ENCODE measurements at places on chromosomes 2 and 18. TPM values are rescaled to one million over a fixed set of nuclear protein-coding genes. Genes with fewer than 3 reads are reported as not detected.

DNA sequence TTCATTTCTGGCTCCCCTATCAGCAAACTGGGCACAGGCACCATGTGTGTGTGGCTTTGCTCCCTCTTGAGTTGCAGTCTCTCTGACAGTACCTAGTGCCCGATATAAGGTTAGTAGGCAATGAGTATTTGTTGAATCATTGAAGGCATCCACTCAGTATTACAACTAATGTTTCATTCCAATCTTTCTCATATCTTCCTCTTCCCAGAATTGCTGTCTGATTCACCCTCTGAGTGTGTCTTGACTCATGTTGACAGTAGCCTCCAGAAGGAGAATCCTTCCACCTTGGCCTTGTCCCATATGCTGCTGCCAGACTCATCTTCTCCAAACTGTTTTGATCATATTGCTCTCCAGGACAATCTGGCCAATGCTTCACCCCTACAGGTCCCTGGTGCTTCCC is 202.5 kb downstream of the LRRTM1 start:
- H3K36me3 ChIP-seq = no peaks in the 10 kb centered on the region
- H3K27ac ChIP-seq = no peak overlapping the region
- DNase-seq = no peak
- no peak overlapping the region for H3K4me3 ChIP-seq
- no peaks in the 10 kb centered on the region for H3K4me1 ChIP-seq
- H3K27me3 ChIP-seq = no peaks in the 10 kb centered on the region

- no peaks in the 10 kb centered on the region for H3K36me3 ChIP-seq
- no peak overlapping the region for H3K4me3 ChIP-seq
- H3K27me3 ChIP-seq = no peaks in the 10 kb centered on the region
- peaks cover 16% of the 10 kb centered on the region for H3K4me1 ChIP-seq
- DNase-seq = no peak
These were observed 40.9 kb upstream of the ASPRV1 start for GRCh38 chr2:70002241-70002899.

- H3K4me1 ChIP-seq = peaks cover 53% of the 10 kb centered on the region
- no peak overlapping the region for H3K4me3 ChIP-seq
- H3K27ac ChIP-seq = no peak overlapping the region
- peak; percentile 87 for DNase-seq
- no peaks in the 10 kb centered on the region for H3K27me3 ChIP-seq
- H3K36me3 ChIP-seq = peaks cover 74% of the 10 kb centered on the region
These were observed 32.3 kb downstream of the DNMT3A start for GRCh38 chr2:25309402-25309801.

GRCh38 chr2:175282300-175282699 is 100.8 kb upstream of the ATP5MC3 start:
- peaks cover 31% of the 10 kb centered on the region for H3K27me3 ChIP-seq
- peaks cover 2% of the 10 kb centered on the region for H3K4me1 ChIP-seq
- no peaks in the 10 kb centered on the region for H3K36me3 ChIP-seq
- DNase-seq = no peak

GRCh38 chr18:44679056-44679913 is 1.4 kb upstream of the SETBP1 start:
- peaks cover 31% of the 10 kb centered on the region for H3K27me3 ChIP-seq
- no peaks in the 10 kb centered on the region for H3K36me3 ChIP-seq
- H3K27ac ChIP-seq = peak overlapping the region; percentile 60
- H3K4me1 ChIP-seq = peaks cover 6% of the 10 kb centered on the region

The BOK gene
- total RNA-seq = 0.17 TPM

The UGT1A5 gene
- not detected for total RNA-seq

DNA sequence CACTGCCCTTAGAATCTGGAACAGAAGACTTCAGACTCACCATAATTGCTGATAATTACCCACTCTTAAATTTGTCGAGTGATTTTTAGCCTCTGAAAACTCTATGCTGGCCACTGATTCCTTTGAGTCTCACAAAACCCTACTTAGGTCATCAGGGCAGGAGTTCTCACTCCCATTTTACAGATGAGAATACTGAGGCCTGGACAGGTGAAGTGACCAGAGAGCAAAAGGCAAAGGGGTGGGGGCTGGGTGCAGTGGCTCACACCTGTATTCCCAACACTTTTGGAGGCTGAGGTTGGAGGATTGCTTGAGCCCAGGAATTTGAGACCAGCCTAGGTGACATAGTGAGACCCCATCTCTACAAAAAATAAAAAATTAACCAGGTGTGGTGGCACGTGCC is 34.8 kb upstream of the SLC35F6 start:
- H3K4me1 ChIP-seq = no peaks in the 10 kb centered on the region
- no peaks in the 10 kb centered on the region for H3K36me3 ChIP-seq
- no peak overlapping the region for H3K4me3 ChIP-seq
- no peak for DNase-seq

The LCT gene
- total RNA-seq = 0.31 TPM

The GAL3ST2 gene
- total RNA-seq = 1.2 TPM

DNA sequence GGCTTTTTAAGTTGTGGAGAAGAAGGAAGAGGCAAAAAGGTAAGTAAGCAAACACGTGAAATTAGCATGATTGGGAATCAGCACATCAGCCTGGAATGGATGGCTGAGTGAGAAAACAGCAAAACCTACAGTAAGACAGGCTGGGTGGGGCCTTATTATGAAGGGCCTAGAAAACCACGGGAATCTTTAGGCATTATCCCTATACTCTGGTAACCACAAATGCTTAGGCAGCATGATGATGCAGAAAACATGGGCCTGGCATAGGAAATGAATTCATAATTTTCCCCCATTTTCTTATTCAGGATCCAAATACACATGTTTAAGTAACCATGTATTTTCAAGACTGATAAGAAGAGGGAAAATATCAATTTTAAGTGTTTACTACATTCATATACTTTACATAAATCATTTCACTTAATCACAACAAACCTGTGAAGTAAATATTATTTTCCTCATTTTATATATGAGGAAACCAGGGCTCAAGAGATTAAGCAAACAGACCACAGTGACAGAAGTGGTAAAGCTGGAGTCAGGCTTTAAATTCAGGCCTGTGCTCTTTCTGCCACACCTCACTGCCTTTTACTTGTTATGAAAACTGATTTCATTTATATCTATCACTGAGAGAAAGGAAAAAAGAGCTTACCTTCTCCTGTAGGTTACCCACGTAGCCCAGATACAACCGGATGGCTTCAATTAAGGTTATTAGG is 4.0 kb downstream of the TMEM17 start:
- no peak for DNase-seq
- peaks cover 31% of the 10 kb centered on the region for H3K27me3 ChIP-seq
- H3K27ac ChIP-seq = no peak overlapping the region
- no peak overlapping the region for H3K4me3 ChIP-seq

DNA sequence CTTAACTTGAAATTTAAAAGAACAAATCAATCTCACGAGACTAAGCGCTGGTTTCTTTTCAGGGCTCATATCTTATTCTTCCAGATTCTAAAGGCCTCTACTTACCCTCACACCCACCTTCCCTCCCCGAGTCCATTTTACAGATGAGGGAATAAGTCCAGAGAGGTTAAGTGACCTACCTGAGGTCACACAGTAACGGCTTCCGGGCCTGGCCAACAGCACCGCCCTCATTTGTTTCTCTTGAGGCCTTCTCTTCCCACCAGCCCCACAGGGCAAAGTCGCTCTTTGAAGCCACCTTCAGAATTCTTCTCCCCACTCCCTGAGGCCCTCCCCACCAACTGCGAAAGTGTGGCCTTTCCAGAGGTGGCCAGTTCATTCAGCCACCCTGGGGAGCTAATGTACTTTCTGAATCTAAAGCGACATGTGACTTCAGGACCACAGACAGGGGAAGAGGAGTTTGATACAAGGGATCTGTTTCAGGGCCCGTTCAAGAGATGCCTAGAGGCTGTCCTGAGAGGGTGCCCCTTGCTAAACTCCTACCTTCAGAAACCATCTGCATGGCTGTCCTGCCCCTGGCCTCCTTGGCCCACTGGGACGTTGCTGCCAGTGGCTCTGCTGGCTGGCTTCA is 275.3 kb downstream of the HAUS1 start:
- H3K36me3 ChIP-seq = no peaks in the 10 kb centered on the region
- H3K4me3 ChIP-seq = no peak overlapping the region
- no peak for DNase-seq
- H3K27ac ChIP-seq = no peak overlapping the region
- no peaks in the 10 kb centered on the region for H3K4me1 ChIP-seq
- no peaks in the 10 kb centered on the region for H3K27me3 ChIP-seq
